ENCODE measurements at places on chromosomes 6 and 20. TPM values are rescaled to one million over a fixed set of nuclear protein-coding genes. Genes with fewer than 3 reads are reported as not detected.

The CHMP4B gene
- 82.8 TPM for total RNA-seq

The FAM209B gene
- total RNA-seq = 1.8 TPM

The DSP gene
- 0.17 TPM for total RNA-seq

The CST11 gene
- not detected for total RNA-seq

The ZSCAN26 gene
- total RNA-seq = 13.1 TPM

The MATN4 gene
- total RNA-seq = 0.30 TPM

The LHFPL5 gene
- not detected for total RNA-seq

The RGS17 gene
- not detected for total RNA-seq

DNA sequence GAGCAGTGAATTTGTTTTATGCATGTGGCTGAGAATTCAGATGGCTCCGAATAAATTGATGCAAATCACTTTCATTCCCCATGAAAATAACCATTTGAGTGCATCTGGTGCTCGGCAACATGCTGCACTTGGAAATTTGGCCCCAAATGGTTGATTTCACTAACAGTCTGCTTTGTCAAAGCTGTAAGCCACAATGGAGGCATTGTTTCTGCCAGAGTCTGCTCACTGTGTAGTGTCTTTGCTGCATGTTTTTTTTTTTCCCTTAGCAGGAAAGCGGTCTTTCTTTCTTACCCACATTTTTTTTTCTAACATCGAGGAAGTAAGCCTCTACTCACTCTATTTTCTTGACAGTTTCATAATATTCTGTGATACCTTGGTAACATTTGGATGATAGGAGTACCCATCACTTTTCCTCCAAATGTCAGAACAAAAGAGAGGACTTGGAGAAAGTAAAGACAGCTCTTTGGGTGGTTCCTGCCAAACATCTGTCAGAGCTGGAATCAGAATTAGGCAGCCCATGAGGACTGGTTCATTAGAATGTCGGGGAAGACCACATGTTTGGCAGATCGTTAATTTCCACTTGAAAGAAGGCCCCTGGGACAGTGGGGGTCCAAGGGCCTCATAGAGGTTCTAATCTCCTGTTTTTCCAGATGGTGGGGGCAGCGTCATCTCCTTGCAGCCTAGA lies 149.5 kb downstream of the DOK5 start:
- no peak overlapping the region for H3K27ac ChIP-seq
- no peaks in the 10 kb centered on the region for H3K36me3 ChIP-seq
- H3K27me3 ChIP-seq = peaks cover 1% of the 10 kb centered on the region

GRCh38 chr6:43713643-43714310 lies 26.2 kb upstream of the MRPS18A start:
- no peak for DNase-seq
- H3K4me1 ChIP-seq = peaks cover 15% of the 10 kb centered on the region
- no peaks in the 10 kb centered on the region for H3K36me3 ChIP-seq

DNA sequence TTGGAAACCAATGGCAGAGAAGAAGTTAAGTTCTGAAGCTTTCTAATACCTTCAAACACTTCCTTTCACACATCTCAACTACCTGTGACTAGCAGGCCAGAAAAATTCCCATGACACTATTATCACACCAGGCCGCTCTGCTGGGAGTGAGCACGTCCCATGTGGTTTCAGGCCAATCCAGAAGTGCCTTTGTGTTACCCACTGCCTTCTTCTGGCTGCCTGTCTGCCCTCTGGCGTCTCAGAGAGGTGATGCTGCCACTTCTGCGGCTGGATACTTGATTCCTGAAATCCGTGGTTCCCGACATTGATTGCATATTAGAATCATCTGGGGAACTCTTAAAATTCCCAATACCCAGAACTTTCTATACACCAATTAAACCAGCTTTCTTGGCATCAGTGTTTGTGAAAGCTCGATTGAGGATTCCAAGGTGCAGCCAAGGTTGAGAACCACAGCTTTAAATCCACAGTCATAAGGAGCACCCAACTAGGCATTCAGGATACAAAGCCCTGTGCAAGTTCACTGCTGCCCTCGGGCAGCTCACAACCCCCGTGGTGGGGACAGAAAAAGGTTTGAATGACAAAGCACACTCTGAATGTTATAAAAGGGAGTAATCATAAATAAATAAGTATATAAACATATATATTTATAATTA lies 65.6 kb downstream of the STMND1 start:
- no peak overlapping the region for H3K27ac ChIP-seq
- DNase-seq = no peak
- H3K36me3 ChIP-seq = no peaks in the 10 kb centered on the region
- H3K27me3 ChIP-seq = peaks cover 3% of the 10 kb centered on the region
- no peaks in the 10 kb centered on the region for H3K4me1 ChIP-seq

DNA sequence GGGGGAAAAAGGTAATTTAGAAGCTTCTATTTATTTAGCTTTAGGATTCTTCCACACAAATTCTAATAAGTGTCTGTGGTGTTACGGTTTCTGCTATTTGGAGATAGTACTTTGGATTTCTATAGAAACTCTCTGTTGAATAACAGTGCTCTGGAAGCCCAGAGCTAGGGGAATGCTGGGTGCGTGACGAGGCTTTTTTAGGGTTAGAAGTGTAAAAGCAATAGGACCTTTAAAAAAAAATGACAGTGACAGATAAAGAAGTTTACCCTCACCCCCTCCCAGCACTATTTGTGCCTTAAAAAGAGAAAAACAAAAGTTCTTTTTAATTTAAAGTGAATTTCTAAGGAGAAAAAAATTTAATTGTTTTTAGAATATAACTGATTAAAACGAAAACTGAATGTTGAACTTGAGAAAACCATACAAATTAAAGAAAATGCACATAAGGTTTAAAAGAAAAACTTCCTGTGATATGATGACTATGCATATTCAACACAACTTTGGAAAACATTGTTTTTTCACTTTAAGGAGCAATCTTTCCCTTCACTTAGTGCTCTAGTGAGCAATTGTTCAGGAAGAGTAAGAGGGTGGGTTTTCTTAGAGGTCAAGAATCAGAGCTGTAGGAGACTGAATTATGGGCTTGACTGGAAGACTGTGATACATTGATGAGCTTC lies 89.6 kb upstream of the RIPOR2 start:
- peak overlapping the region; percentile 37 for H3K4me3 ChIP-seq
- no peak for DNase-seq
- H3K4me1 ChIP-seq = peaks cover 22% of the 10 kb centered on the region

GRCh38 chr6:108291091-108291490 lies 3.8 kb upstream of the AFG1L start:
- H3K27ac ChIP-seq = no peak overlapping the region
- peaks cover 37% of the 10 kb centered on the region for H3K4me1 ChIP-seq
- peaks cover 7% of the 10 kb centered on the region for H3K27me3 ChIP-seq
- H3K36me3 ChIP-seq = peaks cover 3% of the 10 kb centered on the region
- H3K4me3 ChIP-seq = no peak overlapping the region

- H3K27ac ChIP-seq = no peak overlapping the region
- H3K4me1 ChIP-seq = peaks cover 8% of the 10 kb centered on the region
- no peaks in the 10 kb centered on the region for H3K36me3 ChIP-seq
- H3K4me3 ChIP-seq = no peak overlapping the region
Measured at GRCh38 chr6:159203304-159204005, 34.3 kb downstream of the FNDC1 start.

DNA sequence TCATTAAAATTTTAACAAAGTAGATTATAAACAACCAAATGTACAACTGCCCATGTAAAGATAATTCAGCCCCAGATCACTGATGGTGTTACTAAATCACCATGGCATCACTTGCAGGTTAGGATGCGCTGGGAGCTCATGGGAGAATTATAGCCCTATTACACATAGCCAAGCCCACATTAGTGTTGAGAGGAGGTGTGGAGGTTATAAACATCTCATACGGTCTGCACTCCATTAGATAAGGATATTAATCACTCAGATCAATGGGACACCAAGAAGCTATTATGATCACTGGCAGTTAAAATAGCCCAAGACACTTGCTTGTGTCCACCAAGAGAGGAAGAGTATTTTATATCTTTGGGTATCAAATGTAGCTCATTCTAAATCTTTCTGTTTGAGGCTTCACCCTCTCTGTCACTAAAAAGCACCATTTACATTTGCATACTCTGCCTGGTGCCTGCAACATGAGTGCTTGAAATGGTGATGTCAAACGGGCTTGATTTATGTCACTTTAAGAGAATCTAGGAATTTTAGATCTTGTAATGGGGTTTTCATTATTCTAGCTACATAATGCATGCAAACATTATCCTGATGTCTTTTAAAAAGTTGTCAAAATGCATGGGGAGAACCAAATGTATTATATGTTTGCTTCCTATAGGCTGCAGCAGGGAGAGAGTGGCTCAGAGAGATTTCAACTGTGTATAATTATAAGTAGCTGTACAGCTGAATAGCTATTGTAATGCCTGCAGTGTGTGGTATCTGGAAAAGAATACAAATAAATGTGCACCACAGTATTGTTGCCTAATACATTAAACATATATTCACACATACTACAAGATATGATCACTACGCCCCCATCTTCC lies 654.1 kb upstream of the MARCKS start:
- no peak for DNase-seq
- H3K4me1 ChIP-seq = no peaks in the 10 kb centered on the region
- no peak overlapping the region for H3K27ac ChIP-seq

DNA sequence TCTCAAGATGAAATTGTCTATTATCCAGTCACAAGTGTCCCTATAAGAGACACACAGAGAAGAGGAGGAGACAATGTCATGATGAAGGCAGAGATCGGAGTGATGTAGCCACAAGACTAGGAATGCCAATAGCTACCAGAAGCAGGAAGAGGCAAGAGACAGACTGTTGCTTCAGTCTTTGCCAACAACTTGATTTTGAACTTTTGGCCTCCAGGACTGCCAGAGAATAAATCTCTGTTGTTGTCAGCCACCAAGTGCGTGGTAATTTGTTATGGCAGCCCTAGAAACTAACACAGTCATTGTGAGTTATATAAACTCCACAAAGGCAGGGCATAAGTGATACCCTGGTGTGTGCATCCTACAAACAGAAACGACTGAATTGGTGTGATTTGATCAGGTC lies 517.0 kb downstream of the BTBD3 start:
- H3K4me1 ChIP-seq = no peaks in the 10 kb centered on the region
- DNase-seq = no peak
- no peak overlapping the region for H3K27ac ChIP-seq
- no peaks in the 10 kb centered on the region for H3K27me3 ChIP-seq
- no peaks in the 10 kb centered on the region for H3K36me3 ChIP-seq

DNA sequence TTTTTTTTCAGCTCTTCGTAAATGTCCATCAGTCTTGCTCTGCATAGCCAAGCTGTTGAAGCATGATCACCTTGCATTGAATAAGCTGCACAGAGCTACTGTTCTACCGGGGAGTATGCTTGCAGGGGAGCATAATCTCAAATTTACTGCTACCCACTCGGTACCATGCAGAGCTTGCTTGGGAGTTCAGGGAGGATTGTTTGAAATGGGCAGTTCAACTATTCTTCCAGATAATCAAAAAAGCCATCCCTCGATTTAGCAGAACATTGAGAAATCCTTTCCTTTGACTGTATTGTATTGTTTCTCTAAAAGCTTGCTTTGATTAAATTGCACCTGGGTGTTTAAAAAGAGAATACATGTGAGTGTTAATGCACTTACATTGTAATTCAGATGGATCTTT lies 332.6 kb downstream of the UTRN start:
- H3K4me3 ChIP-seq = no peak overlapping the region
- DNase-seq = no peak
- H3K27me3 ChIP-seq = no peaks in the 10 kb centered on the region
- peaks cover 12% of the 10 kb centered on the region for H3K4me1 ChIP-seq

- H3K4me3 ChIP-seq = no peak overlapping the region
- no peak overlapping the region for H3K27ac ChIP-seq
- peaks cover 3% of the 10 kb centered on the region for H3K36me3 ChIP-seq
- H3K4me1 ChIP-seq = no peaks in the 10 kb centered on the region
Measured at GRCh38 chr6:15508931-15509330, 153.9 kb downstream of the DTNBP1 start.

DNA sequence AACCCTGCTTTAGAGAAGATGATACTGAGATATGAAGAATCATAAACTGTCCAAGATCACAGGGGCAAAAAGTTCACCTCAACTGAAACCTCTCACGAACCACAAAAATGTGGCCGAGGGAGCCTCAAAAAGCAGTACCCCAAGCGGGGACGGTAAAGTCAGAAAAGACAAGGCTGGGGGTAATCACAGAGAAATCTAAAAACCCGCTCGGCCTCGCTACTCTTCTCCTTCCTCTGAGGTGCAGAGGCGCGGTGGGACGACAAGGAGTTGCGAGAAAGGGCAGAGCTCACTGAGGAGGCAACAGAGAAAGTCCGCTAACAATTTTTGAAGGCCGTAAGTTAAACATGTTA lies 356 bp upstream of the IRAK1BP1 start:
- peak overlapping the region; percentile 92 for H3K27ac ChIP-seq
- peak overlapping the region; percentile 97 for H3K4me3 ChIP-seq
- H3K36me3 ChIP-seq = peaks cover 3% of the 10 kb centered on the region
- DNase-seq = no peak

GRCh38 chr20:64107736-64108457 lies 532 bp upstream of the NPBWR2 start:
- DNase-seq = no peak
- H3K36me3 ChIP-seq = no peaks in the 10 kb centered on the region
- H3K27ac ChIP-seq = no peak overlapping the region
- no peak overlapping the region for H3K4me3 ChIP-seq
- peaks cover 11% of the 10 kb centered on the region for H3K27me3 ChIP-seq

DNA sequence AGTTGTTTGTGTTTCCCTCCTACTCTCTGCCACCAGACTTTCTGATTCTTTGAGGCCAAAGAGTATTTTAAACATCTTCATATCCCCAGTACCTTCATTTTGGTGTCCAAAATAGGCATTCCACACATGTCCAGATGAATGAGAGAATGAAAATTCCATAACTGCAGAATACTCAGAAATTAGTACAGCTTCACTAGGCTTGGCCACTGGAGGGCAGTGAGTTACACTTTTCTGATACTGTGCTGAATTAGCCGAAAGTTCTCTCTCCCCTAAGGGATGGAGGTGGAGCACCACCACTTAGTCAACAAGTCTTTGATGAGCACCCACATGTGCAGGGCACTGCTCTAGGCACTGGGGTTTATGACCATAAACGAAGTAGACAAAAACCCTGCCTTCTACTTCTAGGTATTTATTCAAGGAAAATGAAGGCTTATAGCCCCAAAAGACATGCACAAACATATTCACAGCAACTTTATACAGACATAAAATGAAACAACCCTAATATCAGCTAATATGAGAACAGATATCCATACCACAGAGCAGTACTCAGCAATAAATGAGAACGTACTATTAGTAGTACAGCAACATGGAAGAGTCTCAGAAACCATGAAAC lies 46.1 kb upstream of the TMEM217 start:
- H3K4me1 ChIP-seq = peaks cover 9% of the 10 kb centered on the region
- H3K4me3 ChIP-seq = no peak overlapping the region
- H3K27me3 ChIP-seq = no peaks in the 10 kb centered on the region
- H3K27ac ChIP-seq = no peak overlapping the region
- DNase-seq = no peak

DNA sequence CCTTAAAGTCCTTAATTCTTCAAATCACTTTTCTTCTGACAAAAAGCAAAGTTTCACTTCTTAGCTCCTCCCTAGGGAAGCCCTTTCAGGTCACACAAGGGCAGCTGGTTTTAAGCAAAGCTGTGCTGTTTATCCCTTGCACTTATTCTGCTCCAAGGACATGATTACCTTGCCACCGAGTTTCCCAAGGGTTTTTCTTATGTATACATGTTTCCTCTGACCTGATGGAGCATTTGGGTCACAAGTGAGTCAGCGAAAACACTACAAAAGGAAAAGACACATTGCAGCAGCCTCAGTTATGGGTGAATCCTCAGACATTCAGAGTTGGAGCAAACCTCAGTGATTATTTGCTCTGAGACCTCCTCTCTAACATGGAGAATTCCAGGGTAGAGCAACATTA lies 26.6 kb upstream of the ILRUN start:
- H3K4me1 ChIP-seq = no peaks in the 10 kb centered on the region
- DNase-seq = no peak
- peaks cover 3% of the 10 kb centered on the region for H3K27me3 ChIP-seq

- no peak overlapping the region for H3K27ac ChIP-seq
- H3K36me3 ChIP-seq = no peaks in the 10 kb centered on the region
- no peak for DNase-seq
- no peaks in the 10 kb centered on the region for H3K4me1 ChIP-seq
Measured at GRCh38 chr6:136401749-136402148, 112.1 kb upstream of the BCLAF1 start.

Measured in activated naive CD8-positive, alpha-beta T cell treated with anti-CD3 and anti-CD28 coated beads, Interleukin-2, amount 10 ng/mL, durations not matched to agents 7 days and 5 days (primary cell).